Fibroblast of skin of right quadriceps (primary cell): ENCODE measurements at places on chromosomes 3 and 15.
A peak's percentile ranks its signal among the peaks of the same experiment; 100 is the strongest.

GRCh38 chr15:68924866-68925560 lies 5.3 kb upstream of the SPESP1 start:
- DNase-seq = peak; percentile 70

GRCh38 chr3:160099834-160100233 lies 111.2 kb downstream of the IL12A start:
- DNase-seq = no peak

DNA sequence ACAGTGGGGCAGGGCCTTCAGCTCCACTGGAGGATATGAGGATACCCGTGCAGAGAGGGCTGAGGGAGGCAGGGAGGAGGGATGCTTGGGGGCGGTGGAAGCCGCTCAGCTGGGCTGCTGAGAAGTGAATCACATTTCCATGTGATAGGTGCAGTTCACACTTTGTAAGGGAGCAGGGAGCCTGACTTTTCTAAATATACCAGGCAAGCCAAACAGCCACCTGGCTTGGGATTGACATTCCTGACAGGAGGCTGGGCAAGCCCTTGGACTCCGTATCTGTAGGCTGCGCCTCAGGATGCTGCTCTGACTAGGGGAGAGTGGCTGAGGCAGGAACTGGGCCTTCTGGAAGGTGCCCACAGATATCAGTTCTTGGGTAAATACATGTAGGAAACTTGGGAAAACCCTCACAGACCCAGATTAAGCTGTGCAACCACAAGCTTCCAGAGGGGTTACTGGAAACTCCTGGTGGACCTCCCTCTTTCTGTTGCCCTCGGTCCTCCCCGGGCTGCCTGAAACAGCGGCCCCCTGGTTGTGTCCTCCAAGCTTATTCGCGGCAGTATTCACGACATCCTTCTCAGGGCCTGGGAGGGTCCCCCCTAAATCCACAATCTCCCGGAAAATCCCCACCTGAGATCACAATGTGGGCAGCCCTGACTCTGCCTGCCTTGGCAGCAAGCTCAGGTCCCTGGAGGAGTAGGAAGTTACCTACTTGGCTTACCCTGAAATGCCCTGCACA lies 33.0 kb upstream of the ADCY5 start:
- DNase-seq = no peak

DNA sequence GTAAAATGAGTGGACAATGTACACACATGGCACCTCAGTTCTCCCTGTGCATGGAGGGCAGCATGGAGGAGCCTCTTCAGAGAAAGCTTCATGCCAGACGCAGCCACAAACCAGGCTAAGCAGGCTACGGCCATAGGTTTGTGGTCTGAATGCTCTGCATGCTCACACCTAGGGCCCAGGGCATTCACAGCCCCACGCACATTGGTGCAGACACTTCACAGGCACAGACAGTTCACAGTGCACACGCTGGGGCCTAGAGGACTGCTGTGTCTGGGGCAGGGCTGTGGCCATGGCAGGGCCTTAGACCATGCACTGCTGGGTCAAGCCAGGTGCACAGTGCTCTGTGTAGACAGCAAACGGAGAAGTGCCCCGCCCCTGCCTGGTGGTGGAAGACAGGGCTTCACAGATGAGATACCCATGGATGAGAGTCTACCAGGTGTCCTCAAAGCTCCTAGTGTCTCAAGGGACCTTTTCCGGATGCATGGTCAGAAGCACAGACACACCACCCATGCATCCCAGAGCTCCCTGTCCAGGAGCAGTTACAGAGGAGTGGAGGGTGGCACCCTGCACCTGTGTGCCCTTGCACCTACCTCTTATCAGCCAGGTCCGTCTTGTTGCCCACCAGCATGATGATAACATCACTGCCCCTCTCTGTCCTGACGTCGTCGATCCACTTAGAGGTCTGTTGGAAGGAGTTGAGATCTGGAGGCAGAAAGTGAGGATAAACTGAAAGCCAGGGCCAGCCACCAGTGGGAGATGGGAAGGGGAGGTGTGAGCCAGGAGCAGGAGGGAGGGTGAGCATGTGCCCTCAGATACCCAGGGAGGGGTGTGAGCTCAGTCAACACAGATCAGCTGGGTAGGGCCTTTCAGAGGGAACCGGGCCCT lies 33.5 kb downstream of the SRPRB start:
- no peak for DNase-seq

- DNase-seq = peak; percentile 6
Measured at GRCh38 chr3:133843634-133844033, 38.0 kb downstream of the SRPRB start.

GRCh38 chr15:74400313-74400860 lies 32.9 kb upstream of the CYP11A1 start:
- no peak for DNase-seq

- DNase-seq = peak; percentile 66
Measured at GRCh38 chr3:157130467-157131251, 29.3 kb downstream of the CCNL1 start.

- DNase-seq = no peak
Measured at GRCh38 chr3:39135170-39135805, 18.1 kb downstream of the CSRNP1 start.

GRCh38 chr3:54127499-54128056 lies 5.2 kb downstream of the CACNA2D3 start:
- DNase-seq = no peak

DNA sequence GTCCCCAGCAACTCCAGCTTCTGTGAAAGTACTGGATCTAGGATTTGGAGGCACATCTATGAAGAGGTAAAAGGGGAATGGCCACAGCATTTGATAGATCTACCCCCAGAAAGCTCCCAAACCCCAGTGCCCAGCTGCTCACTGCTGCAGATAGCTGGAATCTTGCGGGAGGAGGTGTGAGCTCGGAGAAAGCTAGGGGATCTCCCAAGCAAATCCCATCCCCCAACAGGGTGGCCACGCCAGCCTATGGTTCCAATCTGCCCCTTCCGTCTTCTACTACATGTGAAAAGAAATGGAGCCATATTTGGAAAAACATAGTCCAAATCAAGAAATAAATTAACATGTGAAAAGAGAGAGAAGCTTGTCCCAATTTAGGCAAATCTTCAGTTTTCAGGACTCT lies 42.0 kb downstream of the SEMA5B start:
- DNase-seq = no peak

GRCh38 chr15:99635794-99636193 lies 70.0 kb downstream of the MEF2A start:
- no peak for DNase-seq

DNA sequence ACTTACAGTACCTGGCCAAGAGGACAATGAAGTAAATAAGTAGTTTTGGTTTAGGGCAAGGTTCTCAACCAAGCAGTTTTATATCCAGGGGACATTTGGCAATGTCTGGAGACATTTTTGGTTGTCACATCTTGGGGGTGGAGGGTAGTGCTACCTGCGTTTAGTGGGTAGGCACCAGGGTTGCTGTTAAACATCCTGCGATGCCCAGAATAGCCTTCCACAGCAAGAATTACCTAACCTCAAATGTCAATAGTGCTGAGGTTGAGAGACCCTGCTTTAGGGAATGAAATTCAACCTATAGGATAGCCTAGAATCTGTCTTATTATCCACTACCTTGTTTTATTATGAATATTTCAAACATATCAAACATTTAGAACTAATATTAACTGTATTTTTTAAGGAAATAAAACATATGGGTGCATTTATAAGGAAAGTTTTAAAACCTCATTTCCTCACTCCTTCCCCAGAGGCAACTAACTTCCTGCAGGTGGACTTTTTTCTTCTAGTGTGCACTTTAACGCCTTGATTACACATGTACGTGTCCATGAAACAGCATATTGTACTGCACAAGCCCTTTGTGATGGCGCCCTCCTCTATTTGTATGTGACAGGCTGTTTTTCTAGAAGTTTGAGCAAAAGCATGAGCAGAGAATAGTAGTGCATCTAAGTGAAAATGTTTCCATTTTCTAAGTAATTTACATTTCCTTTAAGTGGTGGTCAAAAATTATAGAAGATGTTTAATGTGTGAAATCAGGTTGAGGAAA lies 57.1 kb downstream of the TRAK1 start:
- DNase-seq = no peak
